ENCODE measurements at places on chromosomes 16 and 17.

DNA sequence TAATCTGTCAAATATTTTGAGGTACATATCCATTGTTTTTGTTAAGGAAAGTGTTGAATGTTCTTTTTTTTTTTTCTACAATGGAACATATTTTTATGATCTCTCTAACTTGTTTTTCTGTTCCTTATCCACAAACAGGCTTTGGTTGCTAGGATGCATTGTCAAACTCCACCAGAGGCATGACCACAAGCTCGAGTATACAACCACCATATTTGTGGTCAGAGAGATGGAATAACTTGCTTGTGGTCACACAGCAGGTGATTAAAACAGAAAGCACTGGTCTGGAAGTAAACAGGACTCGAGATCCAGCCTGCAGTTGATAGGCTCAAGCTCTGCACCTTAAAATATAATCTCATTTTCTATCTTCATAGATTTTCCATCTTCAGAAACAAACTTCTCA, 105.8 kb upstream of the ADAMTS18 start:
- DNase-seq = peak; percentile 16

DNA sequence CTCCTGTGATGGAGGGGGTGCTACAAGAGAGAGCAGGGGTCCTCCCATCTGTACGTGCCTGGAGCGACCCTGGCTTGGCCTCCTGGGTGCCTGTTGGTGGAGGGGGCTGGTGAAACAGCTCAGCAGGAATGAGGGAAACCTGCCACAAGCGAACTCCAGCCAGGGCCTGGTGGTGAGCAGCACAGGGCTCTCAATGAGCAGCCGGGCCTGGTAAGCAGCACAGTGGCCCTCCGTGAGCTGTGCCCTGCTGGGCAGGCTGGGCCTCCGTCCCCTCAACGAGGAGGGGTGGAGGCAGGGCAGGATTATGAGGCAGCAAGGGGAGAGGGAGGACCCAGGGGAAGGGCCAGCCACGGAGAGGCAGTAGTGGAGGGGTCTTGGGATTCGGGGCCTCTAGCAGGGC, 101.9 kb downstream of the SDK2 start:
- DNase-seq = no peak

- no peak for DNase-seq
Measured at GRCh38 chr16:89696670-89697128, 4.8 kb downstream of the SPATA2L start.

GRCh38 chr17:8120520-8121406, 2.4 kb upstream of the ALOXE3 start:
- peak; percentile 79 for DNase-seq

DNA sequence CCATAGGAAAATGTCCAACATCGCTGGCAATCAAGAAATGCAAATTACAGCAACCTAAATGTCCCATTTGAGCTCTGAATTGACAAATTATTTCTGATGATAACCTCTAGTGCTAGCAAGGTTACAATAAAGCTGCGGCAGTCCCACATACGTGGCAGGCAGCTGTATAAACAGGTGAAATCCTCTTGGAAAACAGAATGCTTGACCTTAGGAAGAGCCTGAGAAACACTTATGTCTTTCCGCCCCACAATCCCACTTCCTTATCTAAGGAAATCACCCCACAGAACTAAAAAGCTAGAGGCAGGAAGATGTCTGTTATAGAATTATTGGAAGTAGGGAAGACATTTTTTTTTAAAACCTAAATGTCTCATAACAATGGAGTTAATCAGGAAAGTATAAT, 154.3 kb downstream of the KATNIP start:
- no peak for DNase-seq

- peak; percentile 76 for DNase-seq
Measured at GRCh38 chr17:65022751-65023700, 33.5 kb downstream of the GNA13 start.

GRCh38 chr16:19236561-19237209, 48.8 kb upstream of the CLEC19A start:
- DNase-seq = no peak

- no peak for DNase-seq
Measured at GRCh38 chr16:81748476-81749198, 30.5 kb upstream of the PLCG2 start.

GRCh38 chr17:65750631-65751115, 189.2 kb upstream of the AXIN2 start:
- DNase-seq = peak; percentile 96

DNA sequence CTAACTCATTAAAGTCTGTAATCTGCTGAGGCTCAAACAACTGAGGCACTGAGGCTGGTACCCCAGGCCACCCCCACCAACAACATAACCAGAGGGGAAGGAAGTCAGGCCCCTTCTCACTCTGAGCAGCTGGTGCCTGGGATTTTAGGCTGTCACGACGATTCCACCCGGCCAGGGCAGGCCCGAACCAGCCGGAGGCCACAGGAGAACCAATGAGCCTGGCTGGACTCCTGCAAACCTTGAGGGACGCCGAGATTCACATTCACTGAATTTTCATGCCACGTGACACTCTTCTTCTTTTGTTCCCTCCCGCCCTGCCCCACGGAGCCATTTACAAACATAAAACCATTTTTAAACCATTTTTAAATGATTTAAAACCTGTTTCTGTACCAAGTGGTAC, 48.1 kb downstream of the RPH3AL start:
- DNase-seq = no peak

GRCh38 chr17:33401249-33401648, 108.2 kb upstream of the ASIC2 start:
- no peak for DNase-seq

DNA sequence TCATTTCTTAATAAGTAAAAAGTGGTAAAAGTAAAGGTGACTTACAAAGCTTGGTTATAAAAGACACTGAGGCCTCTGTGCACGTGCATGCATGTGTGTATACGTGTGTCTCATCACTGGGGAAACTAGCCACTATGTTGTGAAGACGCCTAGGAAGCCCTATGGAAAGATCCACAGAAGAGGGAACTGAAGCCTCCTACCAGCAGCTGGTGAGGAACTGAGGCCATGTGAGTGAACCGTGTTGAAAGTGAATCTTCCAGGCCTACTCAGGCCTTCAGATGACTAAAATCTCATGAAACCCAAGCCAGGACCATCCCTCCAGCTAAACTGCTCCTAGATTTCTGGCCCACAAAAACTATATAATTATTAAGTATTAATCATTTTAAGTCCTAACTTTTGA, 23.7 kb downstream of the PHLPP2 start:
- DNase-seq = no peak
